ENCODE measurements at places on chromosomes 12 and 14.

DNA sequence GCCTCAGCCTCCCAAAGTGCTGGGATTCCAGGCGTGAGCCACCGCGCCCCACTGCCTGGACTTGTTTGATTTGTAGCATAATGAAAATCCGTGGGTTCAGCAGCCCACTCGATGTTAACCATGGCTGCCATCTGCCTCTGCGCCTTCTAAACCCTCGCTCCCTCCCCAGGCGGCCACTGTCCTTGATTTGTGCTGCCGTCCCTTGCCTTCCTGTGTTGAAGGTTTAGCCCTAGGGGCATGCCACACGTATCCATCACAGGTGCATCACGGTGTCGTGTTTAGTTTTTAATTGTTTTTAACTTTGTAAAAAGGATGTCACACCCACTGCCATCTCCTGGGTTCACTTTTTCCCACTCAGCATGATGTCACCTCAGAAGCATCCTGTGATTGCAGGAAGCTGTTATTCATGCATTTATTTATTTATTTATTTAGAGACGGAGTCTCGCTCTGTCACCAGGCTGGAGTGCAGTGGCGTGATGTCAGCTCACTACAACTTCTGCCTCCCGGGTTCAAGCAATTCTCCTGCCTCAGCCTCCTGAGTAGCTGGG is 24.5 kb upstream of the ULK1 start:
- DNase-seq, result peak; percentile 57

GRCh38 chr14:101903111-101903561 is 61.2 kb upstream of the DYNC1H1 start:
- DNase-seq, result no peak

- no peak for DNase-seq
Observed at GRCh38 chr12:95615749-95616148, 64.5 kb upstream of the USP44 start.

DNA sequence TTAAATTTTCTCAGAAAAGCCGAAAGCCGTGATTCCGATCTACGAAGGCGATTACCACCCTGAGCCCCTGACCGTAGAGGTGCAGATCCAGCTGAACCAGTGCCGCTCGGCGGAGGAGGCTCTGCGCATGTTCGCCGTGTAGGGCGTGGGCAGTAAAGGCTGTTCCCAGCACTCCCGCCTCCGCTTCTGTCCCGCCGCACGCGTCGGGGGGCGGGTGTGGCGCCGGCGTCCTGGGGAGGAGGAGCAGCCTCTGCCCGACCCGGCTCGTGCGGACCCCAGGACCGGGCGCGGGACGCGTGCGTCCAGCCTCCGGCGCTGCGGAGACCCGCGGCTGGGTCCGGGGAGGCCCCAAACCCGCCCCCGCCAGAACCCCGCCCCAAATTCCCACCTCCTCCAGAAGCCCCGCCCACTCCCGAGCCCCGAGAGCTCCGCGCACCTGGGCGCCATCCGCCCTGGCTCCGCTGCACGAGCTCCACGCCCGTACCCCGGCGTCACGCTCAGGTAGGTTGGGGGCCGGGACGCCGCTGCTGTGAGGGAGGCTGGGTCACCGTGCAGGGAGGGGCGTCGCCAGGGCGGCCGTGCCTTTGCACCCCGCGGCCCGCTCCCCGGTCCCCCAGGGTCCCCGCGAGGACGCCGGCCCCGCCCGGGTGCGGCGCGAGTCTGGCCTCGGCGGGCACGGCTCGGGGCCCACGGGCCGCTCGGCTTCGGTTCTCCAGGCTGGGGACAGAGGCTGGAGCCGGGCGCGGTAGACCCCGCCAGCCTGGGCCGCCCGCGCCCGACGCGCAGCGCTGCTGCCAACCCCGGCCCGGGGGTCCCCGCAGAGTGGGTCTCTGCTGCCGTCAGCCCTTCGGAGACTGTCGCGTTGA is at the start of gene B3GNT4:
B3GNT4 (plus strand) TSS at position 409 of the 866 bp plus-strand sequence. CDS start 910 bp downstream, outside the sequence.
- peak; percentile 77 for DNase-seq

DNA sequence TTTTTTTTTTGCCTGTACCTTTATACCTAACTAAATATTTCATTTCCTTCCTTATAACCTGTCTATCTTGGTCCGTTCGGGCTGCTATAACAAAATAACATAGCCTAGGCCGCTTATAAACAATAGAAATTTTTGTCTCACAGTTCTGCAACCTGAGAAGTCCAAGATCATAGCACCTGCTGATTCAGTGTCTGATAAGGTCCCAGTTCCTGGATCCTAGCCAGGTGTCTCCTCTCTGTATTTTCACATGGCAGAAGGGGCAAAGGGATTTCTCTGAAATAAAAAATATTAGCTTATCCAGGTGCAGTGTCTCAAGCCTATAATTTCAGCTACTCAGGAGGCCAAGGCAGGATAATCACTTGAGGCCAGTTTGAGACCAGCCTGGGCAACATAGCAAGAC is 1046.6 kb upstream of the USP15 start:
- DNase-seq, result no peak

DNA sequence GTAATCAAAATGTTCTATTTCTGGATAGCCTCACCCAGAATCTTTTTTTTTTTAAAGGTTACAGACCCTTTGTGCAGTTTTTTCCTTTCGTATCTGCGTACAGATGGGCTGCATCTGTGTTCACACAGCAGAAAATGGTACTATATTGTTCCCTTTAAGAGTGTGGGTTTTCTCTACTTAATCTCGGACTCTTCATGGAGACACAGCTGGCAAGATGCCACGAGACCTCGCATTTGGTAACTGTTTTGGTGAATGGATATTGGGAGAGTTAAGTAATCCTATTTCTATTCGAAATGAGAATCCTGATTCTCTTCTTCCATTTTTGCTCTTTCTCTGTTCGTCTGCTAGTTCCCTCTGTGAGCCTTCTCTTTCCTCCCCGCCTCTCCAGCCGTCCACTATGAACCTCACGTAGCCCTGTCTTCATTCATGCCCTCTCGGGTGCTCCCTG is 85.7 kb downstream of the SAMD4A start:
- DNase-seq, result peak; percentile 38

DNA sequence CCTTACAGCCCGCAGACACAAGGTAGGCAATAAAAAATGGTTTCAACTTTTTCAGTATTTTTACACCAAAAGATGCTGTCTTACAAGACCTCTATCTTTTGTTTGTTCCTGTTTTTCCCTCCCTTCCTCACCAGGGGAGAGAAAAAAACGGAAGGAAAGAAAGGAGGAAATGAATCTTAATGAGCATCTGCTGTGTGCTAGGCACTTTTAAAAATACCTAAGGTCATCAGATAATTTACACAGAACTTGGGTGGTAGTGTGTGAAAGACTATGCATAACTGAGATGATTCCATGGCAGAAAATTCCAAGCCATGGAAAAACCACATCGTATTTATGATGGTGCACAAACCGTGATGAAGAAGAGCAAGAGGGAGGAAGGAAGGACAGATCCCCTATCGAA is 121.2 kb downstream of the DIP2B start:
- no peak for DNase-seq

GRCh38 chr14:75059642-75060041 is 4.2 kb downstream of the ACYP1 start:
- no peak for DNase-seq

- DNase-seq, result no peak
Observed at GRCh38 chr12:44088647-44089046, 252.8 kb downstream of the TMEM117 start.

DNA sequence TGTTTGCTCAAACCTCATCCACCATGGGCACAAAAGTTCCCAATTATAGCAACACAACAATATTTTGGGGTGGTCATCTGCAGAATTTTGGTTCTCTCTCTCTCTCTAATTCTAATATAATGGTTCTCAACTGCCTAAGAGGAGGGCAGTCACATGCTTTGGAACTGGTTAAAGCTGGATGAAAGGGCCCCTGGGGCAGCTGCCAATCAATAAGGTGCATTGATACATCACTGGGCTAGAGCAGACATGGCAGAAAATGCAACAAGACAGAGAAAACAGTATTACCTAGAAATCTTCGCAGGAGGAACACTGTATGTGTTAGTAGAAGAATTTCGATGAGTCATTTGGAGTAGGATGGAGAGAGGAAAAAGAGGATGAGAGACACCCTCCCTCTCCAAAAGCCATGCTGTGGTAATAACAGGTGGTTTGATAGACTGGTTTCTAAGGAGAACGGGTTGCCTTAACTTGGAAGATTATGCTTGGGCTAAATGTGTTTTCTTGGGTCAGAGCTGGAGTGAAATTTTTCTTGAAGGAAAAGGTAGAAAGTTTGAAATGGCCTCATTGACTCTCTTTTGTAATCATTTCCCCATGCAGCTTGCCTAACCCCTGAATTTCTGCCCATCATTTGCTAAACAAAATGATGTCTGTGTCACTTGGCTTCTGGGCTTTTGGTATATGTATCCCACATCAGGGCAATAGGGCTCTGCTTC is 67.1 kb upstream of the HIF1A start:
- no peak for DNase-seq

GRCh38 chr12:115243933-115244628 is 560.1 kb upstream of the TBX3 start:
- DNase-seq, result no peak

GRCh38 chr12:57069523-57069922 is 9.1 kb downstream of the NEMP1 start:
- peak; percentile 84 for DNase-seq

DNA sequence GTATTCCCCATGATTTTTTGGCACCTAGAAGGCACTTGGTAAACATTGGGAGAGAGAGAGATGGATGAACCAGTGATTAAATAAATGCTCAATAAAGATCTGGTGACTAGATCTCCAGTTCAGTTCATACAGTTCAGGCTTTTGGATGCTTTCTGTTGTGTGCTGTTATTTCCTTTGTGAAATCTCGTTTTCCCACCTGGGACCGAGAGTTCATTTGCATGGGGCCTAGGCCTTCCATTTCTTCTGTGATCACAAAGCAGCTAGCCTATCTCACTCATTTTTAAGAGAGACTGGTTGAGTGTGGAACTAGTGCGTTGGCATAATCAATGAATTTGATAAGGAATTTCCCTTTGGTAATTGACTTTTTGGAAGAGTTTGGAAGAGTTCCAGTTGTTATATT is 104.0 kb downstream of the VRK1 start:
- DNase-seq, result no peak

DNA sequence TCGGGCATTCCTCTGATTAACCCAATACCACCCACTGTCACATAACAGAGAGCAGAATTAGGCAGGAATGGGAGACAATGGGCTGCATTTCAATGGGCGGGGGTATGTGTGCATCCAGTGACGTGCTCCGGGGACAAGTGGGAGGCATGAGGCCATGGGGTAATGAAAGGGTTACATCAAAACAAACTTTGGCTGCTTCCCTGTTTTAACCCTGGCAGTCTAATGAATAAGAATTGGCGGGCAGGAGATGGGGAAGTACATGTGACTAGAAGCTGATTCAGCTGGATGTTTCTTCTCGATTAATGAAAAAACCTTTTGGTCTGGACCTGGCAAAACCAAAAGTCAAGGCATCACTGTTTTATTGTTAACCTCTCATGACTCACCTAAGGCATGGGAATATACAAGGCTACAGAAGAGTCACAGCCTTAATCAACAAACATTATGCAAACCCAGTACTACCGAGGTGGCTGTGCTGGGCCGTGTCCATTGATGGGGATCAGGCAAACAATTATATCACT is 44.2 kb downstream of the SOCS2 start:
- no peak for DNase-seq

Data from ACHN (cell line).